Activated T-cell treated with anti-CD3 and anti-CD28 coated beads, Interleukin-2, amount 50 U/mL, for 72 hours (primary cell): ENCODE measurements at places on chromosomes 11 and 22. TPM values are rescaled to one million over a fixed set of nuclear protein-coding genes. Genes with fewer than 3 reads are reported as not detected.

- DNase-seq, result peak; percentile 39
These were observed 460 bp downstream of the ZC3H12C start for GRCh38 chr11:110093407-110094297.

GRCh38 chr11:29564486-29564885, 452.3 kb downstream of the KCNA4 start:
- DNase-seq, result no peak

DNA sequence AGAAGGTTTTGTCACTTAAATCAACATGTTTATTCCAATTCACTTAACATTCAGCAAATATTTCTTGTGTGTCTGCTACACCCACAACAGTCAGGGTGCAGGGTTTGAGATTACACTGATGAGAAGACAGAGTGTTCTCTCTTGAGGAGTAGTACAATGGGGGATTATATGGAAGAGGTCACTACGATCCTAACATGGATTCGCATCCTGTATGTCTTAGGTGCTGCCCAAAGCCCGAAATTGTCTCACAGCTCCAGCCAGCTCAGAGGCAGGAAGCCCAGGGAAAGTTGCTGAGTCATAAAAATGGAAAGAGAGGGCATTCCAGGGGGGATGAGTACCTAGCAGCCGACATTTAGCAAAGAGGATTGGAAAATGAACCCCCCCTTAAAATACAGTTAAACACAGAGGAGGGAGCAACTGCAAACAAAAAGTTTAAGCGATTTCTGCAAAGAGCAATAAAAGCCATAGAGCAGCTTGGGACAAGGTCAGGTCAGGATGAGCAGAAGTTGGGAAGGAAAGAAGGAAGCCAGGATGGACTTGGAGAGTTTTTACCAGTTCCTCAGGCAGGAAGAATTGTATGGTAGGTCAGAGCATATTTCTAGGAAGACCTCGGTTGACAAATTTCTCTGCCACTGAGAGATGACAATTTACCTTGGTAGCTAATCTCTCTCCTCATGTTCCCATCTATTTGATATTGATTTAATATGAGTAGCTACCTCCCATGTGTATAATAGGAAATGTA, 49.5 kb downstream of the IGLL5 start:
- no peak for DNase-seq

GRCh38 chr11:104183593-104183992, 19.6 kb upstream of the PDGFD start:
- DNase-seq, result no peak

GRCh38 chr22:21100149-21101032, 54.6 kb downstream of the LRRC74B start:
- no peak for DNase-seq

DNA sequence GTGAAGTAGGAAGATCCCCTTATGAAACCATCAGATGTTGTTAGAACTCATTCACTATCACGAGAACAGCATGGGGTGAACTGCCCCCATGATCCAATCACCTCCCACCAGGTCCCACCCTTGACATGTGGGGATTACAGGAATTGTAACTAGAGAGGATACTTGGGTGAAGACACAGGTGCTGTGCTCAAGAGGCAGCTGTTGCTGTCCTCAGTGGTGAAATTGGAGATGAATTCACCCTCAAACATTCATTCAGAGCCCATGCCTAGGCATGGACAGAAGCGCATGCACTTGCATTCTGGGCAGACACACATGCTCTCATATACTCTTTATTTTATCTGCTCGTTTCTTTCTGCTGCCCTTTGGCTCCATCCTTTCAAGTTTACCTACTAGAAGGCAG, 385.0 kb downstream of the INSC start:
- DNase-seq, result no peak

- DNase-seq, result no peak
These were observed 53.2 kb upstream of the CDON start for GRCh38 chr11:126115816-126116331.

GRCh38 chr11:25485315-25485714, 846.6 kb upstream of the ANO3 start:
- DNase-seq, result no peak

DNA sequence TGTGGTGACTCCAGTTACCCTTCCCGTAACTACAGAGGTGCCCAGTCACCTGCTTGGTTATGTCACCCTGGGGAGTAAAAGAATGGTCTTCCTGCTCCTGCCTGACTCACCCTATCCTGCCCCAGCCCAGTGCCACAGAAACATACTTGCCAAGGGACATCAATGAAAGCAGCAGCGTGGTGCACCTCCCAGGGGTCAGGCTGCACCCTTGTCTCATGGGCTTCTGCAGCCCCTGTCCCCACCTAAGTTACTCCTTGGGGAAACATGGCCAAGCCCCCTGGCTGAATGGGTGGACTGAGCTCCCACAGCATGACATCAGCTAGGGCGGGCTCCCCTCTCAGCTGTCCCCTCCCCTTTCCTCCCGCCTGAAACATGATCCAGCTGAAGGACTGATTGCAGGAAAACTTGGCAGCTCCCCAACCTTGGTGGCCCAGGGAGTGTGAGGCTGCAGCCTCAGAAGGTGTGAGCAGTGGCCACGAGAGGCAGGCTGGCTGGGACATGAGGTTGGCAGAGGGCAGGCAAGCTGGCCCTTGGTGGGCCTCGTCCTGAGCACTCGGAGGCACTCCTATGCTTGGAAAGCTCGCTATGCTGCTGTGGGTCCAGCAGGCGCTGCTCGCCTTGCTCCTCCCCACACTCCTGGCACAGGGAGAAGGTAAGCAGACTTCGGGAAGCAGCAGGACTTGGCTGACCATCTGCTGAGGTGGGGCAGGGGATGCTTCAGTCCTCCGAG, at the start of gene HTR3A:
Gene HTR3A, plus strand, starts transcription at position 368 of the 730 bp plus-strand sequence. Its CDS starts 218 bp downstream, at position 586.
- DNase-seq, result no peak

GRCh38 chr22:40498420-40499208, 128.2 kb downstream of the SGSM3 start:
- DNase-seq, result no peak

- no peak for DNase-seq
These were observed 17.5 kb upstream of the OR10W1 start for GRCh38 chr11:58285483-58286040.

GRCh38 chr11:111792314-111792713, 26.1 kb upstream of the PPP2R1B start:
- DNase-seq, result no peak

DNA sequence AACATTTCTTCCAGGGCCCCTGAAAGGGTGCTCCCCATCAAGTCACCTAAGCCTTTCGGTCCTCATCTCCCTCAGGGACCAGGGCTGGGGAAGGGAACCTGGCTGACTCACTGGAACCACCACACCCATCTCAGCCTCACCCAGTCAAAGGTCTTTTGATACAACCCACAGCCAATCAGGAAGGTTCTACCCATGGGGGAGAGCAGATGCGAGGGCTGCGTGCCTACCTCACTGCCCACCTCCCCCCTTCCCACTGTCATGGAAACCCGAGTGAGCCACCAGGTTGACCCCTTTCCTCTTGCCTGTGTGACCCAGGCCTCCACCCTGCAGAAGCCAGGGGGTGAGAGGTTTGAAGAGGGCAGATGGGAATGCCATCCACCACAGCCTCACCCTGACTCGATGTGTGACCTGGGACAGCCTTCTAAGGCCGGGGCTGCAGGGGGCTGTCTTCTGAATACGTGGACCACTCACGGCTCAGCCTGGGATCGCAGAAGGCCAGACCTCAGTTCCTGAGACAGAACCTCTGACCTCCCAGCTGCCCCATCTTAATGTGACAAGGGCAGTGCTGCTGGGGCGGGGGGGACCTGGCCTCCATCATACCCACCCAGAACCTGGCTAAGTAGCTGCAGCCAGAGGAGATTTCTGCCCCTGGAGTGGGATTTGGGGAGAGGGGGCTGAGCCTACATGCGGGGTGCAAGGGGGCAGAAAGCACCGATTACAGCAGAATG, 2.7 kb downstream of the MDK start:
- no peak for DNase-seq

DNA sequence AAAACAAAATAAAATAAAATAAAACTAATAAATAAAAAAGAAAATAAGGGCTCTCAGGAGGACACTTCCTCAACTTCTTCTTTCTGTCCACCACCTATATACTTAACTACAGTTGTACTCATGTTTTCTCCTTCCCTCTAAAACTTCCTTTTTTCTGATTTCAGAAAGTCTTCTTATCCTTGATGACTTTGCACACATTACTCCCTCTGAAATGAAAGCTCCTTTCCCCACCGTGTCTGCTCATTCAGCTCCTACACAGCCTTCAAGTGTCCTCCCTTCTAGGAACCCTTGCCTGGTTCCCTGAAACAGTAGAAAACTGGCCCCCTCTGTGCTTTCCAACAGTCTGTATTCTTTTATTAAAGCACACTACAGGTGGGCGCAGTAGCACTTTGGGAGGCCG, 18.3 kb upstream of the DDX17 start:
- DNase-seq, result no peak

- no peak for DNase-seq
These were observed 19.2 kb downstream of the ACO2 start for GRCh38 chr22:41488076-41488475.

- no peak for DNase-seq
These were observed 23.8 kb downstream of the DIXDC1 start for GRCh38 chr11:111960916-111961315.

GRCh38 chr11:102292933-102293332, 24.4 kb upstream of the BIRC3 start:
- no peak for DNase-seq

- no peak for DNase-seq
These were observed 45.0 kb downstream of the LARGE1 start for GRCh38 chr22:33875316-33875715.

DNA sequence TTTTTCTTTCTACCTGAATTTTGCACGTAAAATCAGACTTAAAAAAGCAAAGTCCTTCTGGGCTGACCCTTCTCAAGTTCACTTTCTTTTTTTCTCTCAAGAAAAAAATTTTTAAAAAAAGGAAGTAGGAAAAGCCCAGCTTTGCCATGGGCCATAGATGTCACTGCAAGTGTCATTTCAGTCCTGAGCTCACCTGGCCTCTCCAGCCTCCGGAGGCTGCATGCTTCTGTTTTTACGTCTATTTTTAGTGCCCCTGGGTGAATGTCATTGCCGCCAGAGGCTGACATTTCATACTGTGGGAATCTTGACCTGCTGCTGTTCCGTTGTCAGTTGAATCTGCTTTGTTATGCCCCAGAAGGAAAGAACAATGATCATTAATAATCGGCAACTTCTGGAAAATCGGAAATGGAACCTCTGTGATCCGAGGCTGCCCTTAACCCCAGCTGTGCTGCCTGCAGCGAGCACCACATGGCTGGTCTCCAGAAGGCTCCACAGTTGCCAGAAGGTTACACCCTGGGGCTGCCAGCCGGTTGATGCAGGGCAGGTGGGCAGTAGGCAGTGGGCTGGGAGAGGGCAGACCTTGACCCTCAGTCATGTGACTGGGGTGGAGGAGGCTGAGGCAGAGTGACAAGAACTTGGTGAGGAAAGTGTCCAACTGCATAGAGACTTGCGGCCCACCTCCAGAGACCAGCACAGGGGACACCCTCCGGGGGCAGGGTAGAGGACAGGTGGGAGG, 16.7 kb upstream of the MYEOV start:
- no peak for DNase-seq

- DNase-seq, result no peak
These were observed 4.5 kb downstream of the TMPRSS13 start for GRCh38 chr11:117924631-117925170.

DNA sequence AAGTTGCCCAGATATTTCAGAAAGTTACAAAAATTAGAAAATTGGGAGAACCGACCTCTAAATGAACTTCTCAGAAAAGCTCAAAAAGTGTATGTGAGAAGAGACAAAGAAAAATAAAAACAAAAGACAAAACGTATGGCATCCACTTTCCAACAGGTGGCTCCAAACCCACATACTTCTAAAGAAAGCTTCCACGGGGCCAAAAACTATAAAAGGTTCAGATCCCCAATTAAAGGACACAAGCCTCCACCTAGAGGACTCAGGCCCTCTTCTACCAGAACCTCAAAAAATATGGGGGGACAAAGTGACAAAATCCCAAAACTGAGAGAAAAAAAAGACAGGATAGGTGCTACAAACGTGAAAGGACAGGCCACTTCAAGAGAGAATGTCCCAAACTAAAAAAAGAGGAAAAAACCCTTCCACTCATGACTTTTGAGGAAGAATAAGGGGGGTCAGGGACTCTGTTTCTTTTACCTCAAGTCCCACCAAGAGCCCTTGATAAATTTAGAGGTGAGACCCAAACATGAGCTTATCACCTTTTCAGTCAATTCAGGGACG, 8.8 kb downstream of the SCGB2A1 start:
- DNase-seq, result peak; percentile 5

DNA sequence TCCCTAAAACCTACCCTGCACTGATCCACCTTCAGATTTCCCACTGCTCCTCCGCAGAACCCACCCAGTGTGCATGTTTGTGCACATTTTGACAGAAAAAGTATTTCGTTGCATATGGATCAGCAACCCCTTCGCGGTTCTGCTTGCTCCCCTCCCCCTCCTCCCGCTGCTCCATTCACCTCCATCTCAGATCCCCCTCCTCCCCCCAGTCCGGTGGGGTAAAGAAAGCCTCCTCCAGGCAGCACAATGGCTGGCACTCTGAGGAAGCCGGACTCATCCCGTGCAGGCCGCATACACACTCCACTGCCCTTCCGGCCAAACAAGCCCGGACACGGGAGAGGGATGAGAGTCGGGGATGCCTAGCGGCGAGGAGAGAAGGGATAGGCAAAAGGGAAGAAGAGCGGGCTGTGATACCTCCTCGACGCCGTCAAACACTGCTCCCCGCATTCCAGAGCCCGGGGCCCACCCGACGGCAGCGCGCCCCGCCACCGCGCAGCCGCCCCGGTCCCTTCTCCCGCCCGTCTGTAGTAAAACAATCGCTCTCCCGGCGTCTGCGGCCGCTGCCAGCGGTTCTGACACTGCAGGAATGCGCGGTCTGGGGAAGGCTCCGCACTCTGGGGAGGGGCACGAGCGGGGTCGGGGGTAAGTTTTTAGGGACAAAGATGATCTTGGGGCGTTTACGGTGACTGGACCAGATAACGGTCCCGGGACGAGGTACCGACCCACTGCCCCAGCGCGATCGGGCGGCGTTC, 915 bp downstream of the FEZ1 start:
- DNase-seq, result no peak

DNA sequence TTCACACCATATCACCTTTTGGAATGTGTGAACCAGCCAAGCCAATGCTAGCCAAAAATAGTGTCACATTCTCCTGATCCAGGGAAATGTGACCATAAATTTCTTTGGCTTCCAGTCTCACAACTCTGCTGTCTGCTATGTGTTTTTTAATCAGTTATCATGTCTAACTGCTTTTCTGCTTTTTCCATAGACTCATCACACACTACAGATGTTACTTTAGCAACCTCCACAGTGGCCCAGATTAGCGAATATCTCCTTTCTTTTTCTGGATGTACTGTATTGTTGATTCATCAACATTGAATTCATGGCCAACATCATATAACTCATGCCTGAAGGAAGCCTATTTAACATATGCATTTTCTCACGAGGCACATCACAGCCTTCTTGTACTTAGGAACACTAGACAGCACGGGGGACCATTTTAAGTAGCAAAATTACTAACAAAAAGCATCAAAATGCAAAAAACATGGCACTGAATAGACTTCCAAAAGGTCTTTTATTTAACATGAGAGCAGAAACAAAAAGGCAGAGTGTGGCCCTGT, 73.1 kb upstream of the POU2AF2 start:
- no peak for DNase-seq

Gene ACR
- not detected for total RNA-seq

Gene IFITM10
- 0.91 TPM for total RNA-seq

Gene B3GAT1
- total RNA-seq, result 0.42 TPM

Gene MB
- total RNA-seq, result 0.69 TPM

Gene PRAME
- total RNA-seq, result 0.14 TPM

Gene SLC25A18
- total RNA-seq, result not detected

Gene UPB1
- total RNA-seq, result 0.26 TPM
